ENCODE measurements at places on chromosomes 7 and 10. TPM values are rescaled to one million over a fixed set of nuclear protein-coding genes. Genes with fewer than 3 reads are reported as not detected.

The ADAMTS14 gene
- not detected for total RNA-seq

GRCh38 chr10:79459243-79459642, 13.8 kb upstream of the ZCCHC24 start:
- no peak for DNase-seq

GRCh38 chr7:98420966-98421612, 20.2 kb upstream of the BAIAP2L1 start:
- DNase-seq = no peak

- no peak for DNase-seq
Measured at GRCh38 chr7:81233208-81233940, 314.5 kb upstream of the SEMA3C start.

GRCh38 chr7:4861673-4862072, at the start of gene PAPOLB:
PAPOLB (minus strand) TSS chr7:4862030; CDS start chr7:4861810, 220 bp downstream.
- DNase-seq = no peak

Measured in right atrium auricular region (tissue), 2 donors.